ENCODE measurements at places on chromosomes 3 and 15.

DNA sequence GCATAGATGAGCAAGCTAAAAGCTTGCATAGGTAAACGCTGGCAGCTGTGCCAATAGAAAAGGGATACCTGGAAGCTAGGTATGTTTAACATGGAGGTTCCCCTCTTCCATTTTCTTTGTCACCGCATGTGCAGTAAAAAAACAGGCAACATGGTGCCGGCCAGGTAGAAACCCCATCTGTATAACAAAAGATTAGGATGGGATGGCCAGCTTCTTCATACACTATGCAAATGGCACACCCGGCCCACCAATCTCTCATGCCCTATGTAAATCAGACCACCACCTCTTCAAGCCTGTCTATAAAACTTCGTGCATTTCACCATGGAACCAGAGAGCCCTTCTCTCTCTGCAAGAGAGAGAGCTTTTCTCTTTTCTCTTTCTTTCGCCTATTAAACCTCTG, 224.3 kb upstream of the P2RY1 start:
- DNase-seq, result no peak

GRCh38 chr3:79954756-79955155, 187.0 kb upstream of the ROBO1 start:
- no peak for DNase-seq

GRCh38 chr3:47491777-47492176, 16.0 kb upstream of the SCAP start:
- DNase-seq, result no peak

- no peak for DNase-seq
These were observed 108.2 kb upstream of the CHRM5 start for GRCh38 chr15:33859992-33860545.

- no peak for DNase-seq
These were observed 28.8 kb upstream of the GLCE start for GRCh38 chr15:69131362-69132220.

- DNase-seq, result no peak
These were observed 647.8 kb upstream of the CCDC54 start for GRCh38 chr3:106729481-106729880.

DNA sequence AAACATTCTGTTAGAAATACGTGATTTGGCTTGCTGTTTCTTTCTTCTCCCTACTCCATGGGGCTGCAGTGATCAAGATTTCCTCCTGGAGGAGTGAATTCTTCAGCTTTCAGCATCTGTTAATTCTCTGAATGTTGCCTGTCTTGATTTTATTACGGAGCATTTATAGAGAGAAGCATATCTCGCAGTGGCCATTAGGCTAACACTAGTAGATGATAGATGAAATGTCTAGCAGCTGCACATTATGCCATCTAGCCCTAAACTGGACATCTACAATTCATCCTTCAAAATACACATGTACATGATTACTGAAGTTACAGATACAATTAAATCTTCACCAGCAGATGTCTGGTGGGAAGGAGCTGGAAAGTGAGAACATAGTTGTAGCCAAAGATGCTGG, 769.8 kb upstream of the NECTIN3 start:
- DNase-seq, result no peak

DNA sequence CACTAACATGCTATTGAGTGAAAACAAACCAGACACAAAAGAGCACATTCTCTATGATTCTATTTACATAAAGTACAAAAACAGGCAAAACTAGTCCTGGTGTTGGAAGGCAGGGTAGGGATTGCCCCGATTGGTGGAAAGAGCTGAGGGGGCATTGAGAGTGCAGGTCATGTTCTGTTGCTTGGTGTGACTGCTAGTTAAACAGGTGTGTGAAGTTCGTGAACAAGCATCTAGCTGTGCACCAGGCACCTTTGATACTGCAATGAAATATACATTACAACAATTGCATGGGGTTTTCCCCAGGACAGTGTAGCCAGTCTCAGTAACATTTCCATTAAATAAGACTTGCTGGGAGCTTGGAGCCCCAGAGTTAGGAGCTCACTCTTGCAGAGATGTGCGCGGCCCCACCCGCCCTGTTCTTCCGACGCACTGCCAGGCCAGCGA, 26.3 kb upstream of the THRB start:
- no peak for DNase-seq

GRCh38 chr15:67778968-67779548, 46.3 kb upstream of the SKOR1 start:
- DNase-seq, result no peak

DNA sequence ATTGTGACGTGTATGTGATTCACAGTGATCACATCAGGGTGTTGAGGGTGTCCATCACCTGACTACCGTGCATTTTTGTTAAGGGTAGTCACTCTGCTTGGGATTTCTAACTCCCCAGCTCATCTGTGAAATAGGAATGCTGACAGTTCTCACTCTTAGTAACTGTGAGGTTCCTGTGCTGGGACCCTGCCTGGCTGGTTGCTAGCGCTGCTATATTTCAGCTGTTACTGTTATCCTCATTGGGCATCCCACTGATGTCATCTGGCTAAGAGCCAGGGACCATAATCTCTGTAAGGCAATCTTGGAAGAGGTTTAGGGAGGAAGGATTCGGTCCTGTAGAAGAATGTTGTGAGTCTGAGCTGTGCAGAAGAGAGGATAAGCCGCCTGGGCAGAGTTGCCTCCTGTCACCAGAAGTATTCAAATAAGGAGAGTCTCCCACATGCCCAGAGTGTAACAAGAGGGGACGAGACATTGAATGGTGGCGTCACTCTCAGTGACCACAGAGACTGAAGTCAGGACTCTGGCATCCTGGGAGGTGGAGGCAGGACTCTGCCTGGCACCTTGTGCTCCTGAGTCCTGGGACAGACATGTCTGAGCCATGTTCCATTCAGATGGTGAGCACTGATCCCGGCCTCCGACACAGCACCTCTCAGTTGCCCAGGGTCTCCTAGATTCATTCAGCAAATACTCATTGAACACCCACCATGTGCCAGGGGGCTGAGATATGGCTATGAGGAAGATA, 52.2 kb downstream of the FBLN2 start:
- DNase-seq, result no peak

DNA sequence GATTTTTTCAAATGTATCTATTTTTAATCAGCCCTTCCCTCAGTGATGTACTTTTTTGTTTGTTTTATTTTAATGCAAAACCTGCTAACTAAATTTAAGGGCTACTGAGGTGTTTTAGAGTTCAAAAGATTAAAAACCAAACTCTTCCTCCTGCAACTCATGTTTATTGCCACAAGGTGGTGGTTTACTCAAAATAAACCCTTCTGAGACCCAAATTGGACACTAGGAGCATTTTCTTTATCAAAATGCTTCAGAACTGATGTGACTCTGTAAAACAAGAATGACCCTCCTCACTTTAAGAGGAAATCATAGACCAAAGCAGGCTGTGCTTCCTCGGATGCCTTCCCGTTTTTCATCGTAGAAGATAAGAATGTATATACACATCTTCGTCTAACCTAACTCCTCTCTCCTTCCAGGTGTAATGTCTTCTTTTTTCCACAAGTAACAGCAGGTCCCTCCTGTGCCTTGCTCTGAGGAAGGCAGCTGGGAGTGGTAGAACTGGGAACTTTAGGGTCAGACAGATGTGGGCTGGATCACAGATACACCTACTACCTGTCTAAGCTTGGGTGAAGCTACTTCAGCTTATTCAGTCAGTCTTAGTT, 2.9 kb upstream of the NME9 start:
- no peak for DNase-seq

- DNase-seq, result no peak
These were observed 2.2 kb upstream of the IGDCC3 start for GRCh38 chr15:65379986-65380385.

- no peak for DNase-seq
These were observed 12.5 kb downstream of the SMAD6 start for GRCh38 chr15:66714543-66714981.

GRCh38 chr3:52786330-52787215, 8.0 kb upstream of the ITIH3 start:
- no peak for DNase-seq

DNA sequence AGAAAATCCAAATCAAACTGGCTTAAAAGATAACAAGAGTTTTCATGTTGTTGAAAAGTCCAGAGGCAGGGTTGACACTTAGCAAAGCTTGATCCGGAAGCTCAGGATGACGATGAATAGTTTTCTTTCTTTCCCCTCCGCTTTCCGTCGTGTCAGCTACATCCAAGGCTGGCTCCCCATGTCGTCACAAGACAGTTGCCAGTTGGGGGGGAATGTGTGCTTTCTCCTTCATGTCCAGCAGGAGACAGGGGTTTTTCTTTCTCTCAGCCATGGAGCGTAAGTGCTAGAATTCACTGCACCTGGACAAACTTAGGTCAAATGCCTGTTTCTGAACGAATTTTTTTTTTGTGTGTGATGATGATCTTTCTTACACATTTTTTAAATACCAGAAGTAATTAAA, 273.8 kb upstream of the RGMA start:
- DNase-seq, result no peak

DNA sequence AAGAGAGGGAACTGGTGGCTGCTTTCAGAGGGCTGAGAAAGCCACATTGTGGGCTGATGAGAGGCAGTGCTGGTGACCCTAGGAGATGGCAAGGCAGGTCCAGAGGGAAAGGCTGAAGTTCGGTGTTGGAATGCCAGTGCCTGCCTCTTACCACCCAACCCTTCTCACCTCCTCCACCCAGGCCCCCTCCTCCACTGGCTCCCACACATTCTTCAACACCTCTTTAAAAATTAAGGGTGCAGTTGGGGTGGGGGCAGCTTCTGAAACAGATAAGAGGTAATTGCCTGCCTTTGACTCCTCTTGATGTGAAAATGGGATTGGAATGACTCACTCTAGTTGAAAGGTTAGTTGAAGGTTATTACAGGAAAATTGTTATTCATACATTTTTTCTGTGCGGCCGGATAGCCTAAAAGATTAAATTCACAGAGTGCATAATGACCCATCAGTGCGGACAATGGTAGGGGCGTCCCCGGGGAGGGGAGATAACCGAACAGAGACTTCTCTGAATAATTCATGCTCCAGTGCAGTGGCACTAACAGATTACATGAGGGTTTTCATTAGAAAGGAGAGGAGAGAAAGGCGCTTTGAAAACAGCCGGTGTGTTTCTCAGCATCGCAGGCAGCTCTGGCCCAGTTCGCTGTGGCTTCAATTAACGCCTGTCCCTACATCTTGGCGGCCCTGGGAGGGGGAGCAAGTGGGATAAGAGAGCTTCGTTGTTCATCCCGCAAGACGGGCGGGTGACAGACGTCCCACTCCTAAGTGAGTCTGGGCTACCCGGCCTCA, 212.4 kb downstream of the TLE3 start:
- DNase-seq, result no peak

- DNase-seq, result no peak
These were observed 16.1 kb downstream of the DNAJA4 start for GRCh38 chr15:78280319-78281072.

- no peak for DNase-seq
These were observed 228.9 kb upstream of the PRICKLE2 start for GRCh38 chr3:64454179-64454578.

DNA sequence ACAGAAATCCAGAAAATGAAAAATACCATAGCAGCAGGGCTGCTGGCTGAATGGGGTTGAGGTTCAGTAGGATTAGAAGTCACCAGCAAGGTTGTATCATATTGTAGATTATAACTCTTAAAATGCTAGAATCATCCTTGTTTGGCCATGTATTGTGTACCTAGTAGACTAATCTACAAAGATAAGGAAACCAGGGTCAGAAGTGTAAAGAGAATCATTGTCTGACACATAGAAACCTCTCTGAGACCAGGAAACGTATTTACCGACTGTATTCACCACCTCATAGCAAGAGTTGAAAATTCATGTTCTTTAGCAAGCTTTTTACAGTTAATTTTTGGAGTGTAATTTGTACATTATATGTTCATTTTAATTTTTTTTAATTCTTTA, 168.8 kb downstream of the ECT2 start:
- DNase-seq, result no peak

- DNase-seq, result no peak
These were observed 578.7 kb downstream of the SQOR start for GRCh38 chr15:46213551-46213950.

- DNase-seq, result peak; percentile 68
These were observed 626 bp upstream of the GPR176 start for GRCh38 chr15:39920510-39921273.

- DNase-seq, result peak; percentile 84
These were observed at the start of gene BAHD1 for GRCh38 chr15:40440743-40441564. Gene BAHD1, plus strand, starts transcription at chr15:40440953. Its CDS starts 17,512 bp downstream, at chr15:40458465.

DNA sequence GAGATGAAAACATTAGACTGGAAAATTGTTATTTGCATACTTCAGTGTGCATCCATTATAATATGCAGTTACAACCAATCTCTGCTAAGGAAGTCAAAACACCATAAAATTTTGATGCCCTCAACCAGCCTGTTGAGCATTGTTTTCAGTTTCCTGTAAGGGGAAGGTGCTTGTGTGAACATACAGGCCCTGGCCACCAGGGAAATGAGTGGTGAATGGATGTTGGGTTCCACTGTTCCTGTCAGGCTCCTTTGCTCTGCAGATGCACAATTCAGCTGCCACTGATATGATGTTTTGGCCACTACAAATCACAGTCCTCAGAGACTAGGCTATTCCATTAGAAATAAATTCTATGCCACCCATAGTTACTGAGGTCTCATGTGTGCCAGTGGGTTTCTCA, 184.6 kb downstream of the SYNPR start:
- no peak for DNase-seq

DNA sequence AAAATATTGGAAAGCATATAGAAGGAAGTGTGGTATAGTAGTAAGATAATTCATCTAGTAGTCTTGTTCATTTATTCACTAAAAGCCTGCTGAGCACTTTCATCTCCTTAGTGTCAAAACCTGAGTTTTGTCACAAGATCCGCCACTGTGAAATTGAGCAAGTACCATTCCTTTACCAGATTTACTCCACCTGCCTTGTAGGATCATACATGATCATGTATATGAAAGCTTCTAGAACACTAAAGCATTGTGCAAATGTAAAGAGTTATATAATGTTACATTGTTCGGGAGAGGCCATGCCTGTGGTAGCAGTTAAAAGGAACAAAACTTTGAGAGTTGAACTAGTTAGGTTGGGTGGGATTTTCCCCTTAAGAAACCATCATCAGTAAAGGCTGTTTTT, 35.0 kb downstream of the UBE2E2 start:
- DNase-seq, result no peak

GRCh38 chr15:79154483-79155135, 64.0 kb upstream of the RASGRF1 start:
- no peak for DNase-seq

DNA sequence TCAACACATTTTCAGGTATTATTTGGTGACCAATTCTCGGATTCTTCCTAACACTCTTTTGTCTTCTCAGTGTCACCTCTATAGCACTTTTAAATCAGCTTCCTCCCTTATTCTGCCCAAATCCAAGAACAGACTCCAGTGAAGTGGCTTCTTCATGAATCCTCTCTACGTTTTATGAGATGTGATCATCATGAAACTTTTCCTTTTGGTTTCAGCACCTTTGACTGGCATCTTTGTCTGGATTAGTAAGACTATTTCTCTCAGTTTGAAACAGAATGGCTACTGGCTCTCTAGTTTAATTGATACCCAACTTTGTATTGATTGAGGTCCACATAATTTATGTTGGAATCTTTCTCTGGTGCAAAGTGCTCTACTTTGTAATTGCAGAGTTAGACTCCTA, 45.6 kb downstream of the CMC1 start:
- no peak for DNase-seq
